ENCODE measurements at places on chromosomes 2 and 18. TPM values are rescaled to one million over a fixed set of nuclear protein-coding genes. Genes with fewer than 3 reads are reported as not detected.

TSHZ1 gene
- 4.6 TPM for total RNA-seq

EPB41L5 gene
- 13.1 TPM for total RNA-seq

DNAJC5G gene
- not detected for total RNA-seq

TTN gene
- under 0.01 TPM for total RNA-seq

PLB1 gene
- total RNA-seq, result 1.4 TPM

HTR2B gene
- not detected for total RNA-seq

POTEJ gene
- total RNA-seq, result not detected

DSEL gene
- total RNA-seq, result 1.6 TPM

PFN4 gene
- 0.39 TPM for total RNA-seq

CYS1 gene
- total RNA-seq, result 1.3 TPM

C2orf92 gene
- total RNA-seq, result not detected

KHK gene
- total RNA-seq, result 1.7 TPM

GFPT1 gene
- 25.1 TPM for total RNA-seq

SLC16A14 gene
- 0.34 TPM for total RNA-seq

CD302 gene
- 1.7 TPM for total RNA-seq

TTC21B gene
- total RNA-seq, result 15.6 TPM

TTC39C gene
- 33.7 TPM for total RNA-seq

TSPYL6 gene
- total RNA-seq, result not detected

TRIM43 gene
- total RNA-seq, result not detected

RASGRP3 gene
- not detected for total RNA-seq

MCM6 gene
- 15.6 TPM for total RNA-seq

ZSWIM2 gene
- not detected for total RNA-seq

ALPI gene
- not detected for total RNA-seq

Measured in hair follicular keratinocyte (primary cell).